Spleen (tissue), 13 donors: ENCODE measurements at places on chromosomes 12 and 14. TPM values are rescaled to one million over a fixed set of nuclear protein-coding genes. Genes with fewer than 3 reads are reported as not detected.

DNA sequence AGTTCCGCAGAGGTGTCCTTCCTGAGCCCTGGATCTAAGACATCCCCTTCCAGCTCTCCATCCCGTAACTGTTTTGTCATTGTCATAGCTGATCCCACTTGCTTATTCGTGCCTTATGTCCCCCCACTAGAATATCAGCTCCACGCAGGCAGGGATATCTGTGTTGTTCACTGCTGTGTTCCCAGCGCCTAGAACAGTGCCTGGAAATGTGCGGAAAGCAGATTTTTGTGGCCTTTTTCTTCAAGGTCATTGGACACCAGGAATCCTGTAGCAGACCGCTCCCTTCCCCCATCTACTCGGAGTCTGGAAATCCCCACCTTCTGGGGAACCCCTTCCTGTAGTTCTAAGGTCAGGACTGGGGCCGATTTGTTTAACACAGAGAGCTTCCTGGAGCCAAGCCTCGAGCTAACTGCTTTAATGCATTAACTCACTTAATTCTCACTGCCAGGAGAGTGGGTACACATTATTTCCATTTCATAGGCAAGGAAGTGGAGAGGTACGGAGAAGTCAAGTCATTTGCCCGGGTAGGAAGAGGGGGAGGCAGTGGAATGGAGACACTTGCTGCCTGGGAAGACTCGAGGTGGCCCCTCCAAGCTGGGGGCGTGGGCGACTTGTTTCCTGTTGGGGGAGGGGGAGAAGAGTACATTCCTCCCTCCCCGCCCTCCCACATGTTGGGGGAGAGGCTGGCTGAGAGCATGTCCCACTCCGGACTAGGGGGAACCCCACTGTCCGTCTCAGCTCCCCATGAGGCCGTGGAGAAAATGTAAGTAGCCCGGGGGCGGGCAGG is 1.2 kb upstream of the SH2B3 start:
- DNase-seq = no peak

DNA sequence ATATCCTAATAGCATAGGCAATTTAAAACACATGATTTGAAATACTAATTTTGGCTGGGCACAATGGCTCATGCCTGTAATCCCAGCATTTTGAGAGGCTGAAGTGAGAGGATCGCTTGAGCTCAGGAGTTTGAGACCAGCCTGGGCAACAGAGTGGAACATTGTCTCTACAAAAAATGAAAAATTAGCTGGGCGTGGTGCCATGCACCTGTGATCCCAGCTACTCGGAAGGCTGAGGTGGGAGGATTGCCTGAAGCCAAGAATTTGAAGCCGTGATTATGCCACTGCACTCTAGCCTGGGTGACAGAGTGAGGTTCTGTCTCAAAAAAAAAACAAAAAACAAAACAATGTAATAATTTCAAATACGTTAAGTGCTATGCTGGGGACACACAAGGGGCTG is 83.3 kb downstream of the SSPN start:
- no peak for DNase-seq

The AMN gene
- total RNA-seq = 3.0 TPM

The SYNDIG1L gene
- 0.18 TPM for total RNA-seq

- DNase-seq = no peak
Observed at GRCh38 chr14:53044486-53044885, 93.6 kb upstream of the FERMT2 start.

DNA sequence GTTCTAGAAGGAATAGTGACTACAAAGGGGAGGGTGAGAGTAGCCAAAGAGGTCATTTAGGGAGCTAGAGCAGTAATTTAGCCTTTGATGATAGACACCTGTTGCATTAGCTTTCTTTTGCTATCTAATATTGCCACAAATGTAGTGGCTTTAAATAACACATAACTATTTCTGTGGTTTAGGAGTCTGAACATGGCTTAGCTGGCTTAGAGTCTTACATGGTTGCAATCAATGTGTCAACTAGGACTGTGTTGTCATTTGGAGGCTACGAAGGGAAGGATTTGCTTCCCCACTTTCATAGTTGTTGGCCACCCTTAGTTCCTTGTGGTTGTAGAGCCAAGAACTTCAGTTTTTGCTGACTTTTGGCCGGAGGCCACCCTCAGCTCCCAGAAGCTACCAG is 99.9 kb downstream of the C12orf50 start:
- DNase-seq = no peak

- no peak for DNase-seq
Observed at GRCh38 chr14:79011091-79011919, 841.1 kb downstream of the NRXN3 start.

DNA sequence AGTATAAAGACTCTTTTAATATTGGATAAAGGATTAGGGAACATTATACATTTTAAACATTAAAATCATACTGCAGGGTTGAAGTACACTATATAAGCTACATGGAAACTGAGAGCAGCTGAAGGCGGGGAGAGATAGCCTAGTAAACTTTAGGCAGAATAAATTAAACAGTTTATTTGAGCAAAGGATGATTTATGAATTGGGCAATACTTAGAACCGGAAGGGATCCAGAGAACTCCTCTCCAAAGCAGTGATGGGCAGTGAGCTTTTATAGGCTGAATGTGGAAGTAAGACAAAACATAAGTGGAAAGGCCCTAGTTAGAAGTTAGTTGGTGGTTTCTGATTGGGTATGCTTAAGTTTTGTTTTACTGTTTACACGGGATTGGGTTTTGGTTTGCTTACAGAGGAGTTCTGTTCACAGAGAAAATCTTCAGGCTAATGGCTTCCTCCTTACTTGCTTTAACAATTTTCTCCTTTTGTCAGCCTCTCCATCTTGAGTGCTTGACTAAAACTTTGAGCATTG is 18.9 kb downstream of the LEMD3 start:
- DNase-seq = no peak

DNA sequence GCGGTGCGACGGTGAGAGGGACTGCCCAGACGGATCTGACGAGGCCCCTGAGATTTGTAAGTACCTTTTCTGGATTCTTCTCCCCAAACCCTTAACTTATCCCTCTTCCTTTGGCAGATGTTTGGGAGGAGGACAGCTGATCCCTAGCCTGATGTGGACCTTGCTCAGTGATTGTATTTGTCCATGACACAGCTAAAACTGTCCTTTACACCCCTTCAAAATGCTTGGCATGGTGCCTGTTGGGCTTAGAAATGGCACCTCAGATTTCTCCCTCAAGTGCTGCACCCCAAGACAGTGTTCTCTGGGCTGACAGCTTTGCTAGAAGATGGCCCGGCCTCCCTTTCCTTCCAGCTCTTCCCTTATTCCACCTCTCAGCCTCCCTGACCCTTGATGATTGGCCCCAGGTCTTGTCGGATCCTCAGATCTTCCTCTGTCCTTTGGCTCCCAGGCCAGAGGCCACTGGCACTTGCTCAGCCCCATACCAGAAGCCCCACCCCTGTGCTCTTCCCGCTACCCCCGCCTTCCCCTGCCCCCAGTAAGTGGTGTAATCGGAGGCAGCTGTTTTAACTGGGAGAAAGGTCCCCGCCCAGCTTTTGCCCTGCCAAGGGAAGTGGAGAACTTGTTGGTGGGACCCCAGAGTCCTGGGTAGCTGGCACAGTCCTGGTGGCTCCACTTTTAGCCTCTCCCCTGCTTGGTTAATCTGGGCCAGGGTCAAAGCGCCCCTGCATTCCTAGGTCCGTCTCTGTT is 8.7 kb downstream of the LRP1-AS start:
- no peak for DNase-seq

DNA sequence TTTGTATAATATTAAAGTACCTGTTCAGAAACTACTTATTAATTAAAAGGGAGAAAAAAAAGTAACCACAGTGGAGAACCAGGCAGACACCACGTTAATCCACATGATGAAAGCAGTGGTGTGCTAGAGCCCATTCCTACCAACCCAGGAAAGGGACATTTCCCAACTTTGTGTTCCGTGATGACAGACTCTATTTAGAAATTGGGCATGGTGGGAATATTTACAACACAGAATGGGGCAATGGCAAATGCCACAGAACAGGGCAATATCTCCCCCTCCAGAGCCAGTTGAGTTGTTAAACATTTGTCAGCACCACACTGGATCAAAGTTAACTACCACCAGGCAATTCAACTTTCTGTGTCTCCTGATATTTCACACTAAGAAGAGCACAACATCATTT is 1.2 kb upstream of the HIGD1C start:
- DNase-seq = no peak

The CLEC7A gene
- total RNA-seq = 51.8 TPM

The BMP4 gene
- total RNA-seq = 4.4 TPM

The SLC39A5 gene
- total RNA-seq = not detected

GRCh38 chr14:105299654-105300541 is 903 bp downstream of the BRF1 start:
- DNase-seq = no peak

The GDF3 gene
- total RNA-seq = 0.87 TPM

DNA sequence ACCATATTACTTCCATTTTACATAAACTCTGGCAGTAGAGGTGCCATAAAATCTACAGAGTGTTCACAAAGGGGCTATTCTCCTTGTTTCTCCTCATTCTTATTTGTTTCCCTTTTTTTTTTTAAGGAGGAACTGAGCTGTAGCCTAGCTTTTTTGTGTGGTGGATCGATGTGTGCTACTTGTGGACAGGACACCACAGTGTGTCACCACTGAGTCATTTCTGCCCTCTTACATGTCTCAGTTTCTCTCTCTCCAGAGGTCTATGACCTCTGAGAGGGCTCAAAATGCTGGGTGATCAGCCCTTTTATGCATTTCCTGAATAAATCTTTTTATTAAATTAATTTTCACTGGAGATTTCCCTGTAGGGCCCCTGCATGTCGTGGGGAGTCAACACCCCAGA is 370.2 kb downstream of the ADGRD1 start:
- no peak for DNase-seq
